ENCODE measurements at places on chromosomes 13 and 19. TPM values are rescaled to one million over a fixed set of nuclear protein-coding genes. Genes with fewer than 3 reads are reported as not detected.

The ATXN8OS gene
- total RNA-seq = not detected

GRCh38 chr19:42529248-42529764 is 1.0 kb upstream of the CEACAM1 start:
- H3K36me3 ChIP-seq = peaks cover 3% of the 10 kb centered on the region
- no peaks in the 10 kb centered on the region for H3K4me1 ChIP-seq
- peaks cover 10% of the 10 kb centered on the region for H3K27me3 ChIP-seq
- H3K4me3 ChIP-seq = no peak overlapping the region
- no peak for DNase-seq
- no peak overlapping the region for H3K27ac ChIP-seq

The CLEC4M gene
- total RNA-seq = not detected

GRCh38 chr13:107462501-107462900 is 752.8 kb downstream of the LIG4 start:
- no peaks in the 10 kb centered on the region for H3K27me3 ChIP-seq
- H3K4me1 ChIP-seq = peaks cover 58% of the 10 kb centered on the region
- H3K36me3 ChIP-seq = no peaks in the 10 kb centered on the region
- no peak for DNase-seq
- H3K4me3 ChIP-seq = no peak overlapping the region

The ZNF723 gene
- not detected for total RNA-seq

DNA sequence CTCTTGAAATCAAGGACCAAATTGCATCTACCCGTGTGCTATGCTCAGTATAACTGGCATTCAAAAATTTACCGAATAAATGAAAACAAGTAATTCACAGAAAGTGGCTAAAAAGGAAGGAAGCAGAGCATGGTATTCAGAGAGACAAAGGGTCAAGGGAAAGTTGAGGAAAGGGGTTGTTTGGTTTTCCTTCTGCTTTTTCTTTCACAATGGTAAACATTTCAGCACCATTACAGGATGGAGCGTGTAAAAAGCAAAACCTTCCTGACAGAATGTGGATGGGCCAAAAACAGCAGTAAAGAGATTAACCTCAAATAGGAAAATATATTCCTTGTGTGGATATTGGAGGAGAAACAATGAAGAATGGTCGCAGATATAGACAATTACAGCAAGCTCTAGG is 14.8 kb downstream of the DIAPH3 start:
- peak overlapping the region; percentile 19 for H3K27ac ChIP-seq
- H3K4me3 ChIP-seq = no peak overlapping the region
- H3K27me3 ChIP-seq = no peaks in the 10 kb centered on the region
- DNase-seq = no peak

- H3K4me3 ChIP-seq = no peak overlapping the region
- DNase-seq = no peak
- H3K4me1 ChIP-seq = peaks cover 37% of the 10 kb centered on the region
These were observed 2.3 kb upstream of the DOCK6 start for GRCh38 chr19:11264452-11265176.

The CYP2A7 gene
- not detected for total RNA-seq

DNA sequence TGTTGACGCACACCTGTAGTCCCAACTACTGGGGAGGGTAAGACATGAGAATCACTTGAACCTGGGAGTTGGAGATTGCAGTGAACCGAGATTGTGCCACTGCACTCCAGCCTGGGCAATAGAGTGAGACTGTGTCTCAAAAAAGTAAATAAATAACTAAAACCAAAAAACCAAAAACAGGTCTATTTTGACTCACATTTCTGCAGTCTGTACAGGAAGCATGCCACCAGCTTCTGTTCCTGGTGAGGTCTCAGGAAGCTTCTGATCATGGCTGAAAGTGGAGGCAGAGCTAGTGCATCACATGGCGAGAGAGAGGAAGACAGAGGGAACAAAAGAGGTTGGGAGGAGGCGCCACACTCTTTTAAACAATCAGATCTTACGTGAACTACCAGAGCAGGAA is 142.5 kb downstream of the ITGBL1 start:
- H3K36me3 ChIP-seq = peaks cover 35% of the 10 kb centered on the region
- DNase-seq = no peak
- H3K4me1 ChIP-seq = peaks cover 12% of the 10 kb centered on the region
- H3K27ac ChIP-seq = no peak overlapping the region
- H3K4me3 ChIP-seq = no peak overlapping the region

DNA sequence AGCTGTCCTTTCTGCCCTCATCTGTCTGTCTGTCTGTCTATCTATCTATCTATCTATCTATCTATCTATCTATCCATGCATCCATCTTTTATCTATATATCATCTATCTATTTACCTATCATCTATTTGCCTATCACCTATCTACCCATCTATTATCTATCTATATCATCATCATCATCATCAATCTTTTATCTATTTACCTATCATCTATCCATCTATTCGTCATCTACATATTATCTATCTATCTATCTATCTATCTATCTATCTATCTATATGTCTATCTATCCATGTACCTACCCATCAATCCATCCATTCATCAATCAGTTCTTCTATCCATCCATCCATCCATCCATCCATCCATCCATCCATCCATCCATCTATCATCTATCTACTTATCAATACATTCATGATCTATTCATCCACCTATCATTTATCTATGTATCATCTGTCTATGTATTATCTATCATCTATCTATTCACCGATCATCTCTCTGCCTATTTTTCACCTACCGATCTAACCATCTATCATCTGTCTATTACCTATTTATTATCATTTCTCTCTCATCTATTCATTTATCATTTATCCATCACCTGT is 49.2 kb upstream of the ADGRE1 start:
- no peaks in the 10 kb centered on the region for H3K4me1 ChIP-seq
- DNase-seq = no peak
- H3K36me3 ChIP-seq = no peaks in the 10 kb centered on the region
- peaks cover 14% of the 10 kb centered on the region for H3K27me3 ChIP-seq
- no peak overlapping the region for H3K4me3 ChIP-seq

The CGB7 gene
- not detected for total RNA-seq

The SIAH3 gene
- 0.02 TPM for total RNA-seq

DNA sequence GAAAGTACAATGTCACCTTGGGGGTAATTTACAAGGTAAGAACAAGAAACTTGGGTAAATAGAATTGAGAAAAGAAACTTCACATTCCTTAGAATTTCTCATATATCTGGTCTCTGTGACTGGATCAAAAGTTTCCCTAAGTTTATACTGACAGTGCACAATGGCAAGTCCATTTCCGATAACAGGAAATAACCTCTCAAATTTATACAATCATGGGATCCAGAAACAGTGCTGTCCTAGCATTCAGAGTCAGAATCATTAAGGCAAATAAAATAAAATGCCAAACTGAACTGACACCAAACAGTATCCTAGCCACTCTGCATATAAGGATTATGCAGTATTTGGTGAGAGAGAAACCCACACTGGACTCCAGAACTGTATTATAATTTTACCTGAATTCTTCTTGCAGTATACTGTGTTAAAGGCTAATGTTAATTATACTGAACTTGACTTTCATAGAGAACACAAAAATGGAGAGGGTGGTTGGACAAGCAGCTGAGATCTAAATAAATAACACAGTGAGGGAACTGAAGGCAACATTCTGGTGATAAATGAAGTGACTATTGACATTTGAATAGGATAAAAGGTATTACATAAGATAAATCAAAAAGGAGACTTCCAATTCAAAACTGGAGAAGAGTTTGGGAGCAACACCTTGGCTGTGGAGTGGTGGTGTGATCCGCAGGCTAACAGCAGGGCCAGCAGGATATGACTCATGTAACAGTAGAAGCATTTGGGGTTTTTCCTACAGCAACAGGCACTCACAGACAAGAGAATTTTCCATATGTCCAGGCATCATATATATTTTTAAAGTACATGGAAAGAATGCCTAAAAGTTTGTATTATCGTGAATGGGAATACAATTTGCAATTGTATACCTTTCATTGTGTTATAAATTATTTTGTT is 932.5 kb upstream of the MIR17HG start:
- H3K27me3 ChIP-seq = no peaks in the 10 kb centered on the region
- H3K36me3 ChIP-seq = no peaks in the 10 kb centered on the region
- no peak for DNase-seq
- no peak overlapping the region for H3K4me3 ChIP-seq
- H3K4me1 ChIP-seq = peaks cover 29% of the 10 kb centered on the region

The TMEM38A gene
- 3.7 TPM for total RNA-seq

DNA sequence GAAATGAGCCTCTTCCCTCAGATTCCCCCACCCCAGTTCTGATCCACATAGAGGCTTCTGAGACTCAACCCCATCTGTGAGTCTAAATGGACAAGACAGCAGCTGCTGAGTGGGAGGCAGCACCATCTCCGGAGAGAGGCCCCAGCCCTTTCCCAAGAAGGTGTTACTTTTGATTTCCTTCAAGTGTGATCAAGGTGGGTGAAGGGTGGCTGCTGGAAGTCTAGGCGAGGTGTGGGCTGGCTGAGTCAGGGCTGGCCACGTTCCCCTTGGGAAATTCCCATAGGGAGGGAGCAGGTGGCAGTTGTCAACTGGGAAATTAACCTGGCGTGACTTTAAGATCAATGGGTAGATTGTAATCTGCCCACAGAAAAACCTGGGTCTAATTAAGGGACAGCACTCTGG is 148.0 kb downstream of the FOXO1 start:
- peaks cover 5% of the 10 kb centered on the region for H3K4me1 ChIP-seq
- no peak overlapping the region for H3K27ac ChIP-seq
- no peak for DNase-seq

DNA sequence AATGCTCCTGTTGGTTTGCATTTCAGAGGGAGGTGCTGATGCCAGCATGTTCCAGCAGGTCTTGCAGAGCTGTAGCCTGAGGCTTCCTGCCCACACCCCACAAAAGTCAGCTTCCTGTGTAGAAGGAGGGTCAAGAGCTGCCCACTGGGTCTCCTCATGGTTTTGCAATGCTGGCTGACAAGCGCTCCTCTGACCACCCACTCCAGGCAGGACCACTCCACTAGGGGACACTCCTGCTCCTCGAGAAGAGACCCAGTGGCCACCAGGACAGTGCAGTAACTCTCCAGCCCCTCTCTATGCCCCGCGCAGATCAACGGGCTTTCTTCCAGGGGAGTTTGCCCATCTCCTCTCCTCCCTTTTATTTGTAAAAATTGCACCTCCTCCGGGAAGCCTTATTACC is 72.9 kb upstream of the UQCRFS1 start:
- H3K36me3 ChIP-seq = peaks cover 1% of the 10 kb centered on the region
- DNase-seq = no peak
- H3K27ac ChIP-seq = no peak overlapping the region
- H3K4me1 ChIP-seq = no peaks in the 10 kb centered on the region
- peaks cover 1% of the 10 kb centered on the region for H3K27me3 ChIP-seq
- H3K4me3 ChIP-seq = no peak overlapping the region

The SMAD9 gene
- 8.9 TPM for total RNA-seq

- H3K27me3 ChIP-seq = no peaks in the 10 kb centered on the region
- no peak overlapping the region for H3K4me3 ChIP-seq
- H3K4me1 ChIP-seq = peaks cover 23% of the 10 kb centered on the region
- DNase-seq = no peak
- no peak overlapping the region for H3K27ac ChIP-seq
These were observed 131.9 kb upstream of the IRS2 start for GRCh38 chr13:109918179-109918711.

- DNase-seq = no peak
- no peak overlapping the region for H3K4me3 ChIP-seq
- peaks cover 20% of the 10 kb centered on the region for H3K27me3 ChIP-seq
- no peaks in the 10 kb centered on the region for H3K4me1 ChIP-seq
These were observed 106.4 kb downstream of the ATP8A2 start for GRCh38 chr13:25478186-25478585.

The WDR88 gene
- not detected for total RNA-seq

The ZNF548 gene
- 15.1 TPM for total RNA-seq

GRCh38 chr19:15437355-15438123 is 12.2 kb downstream of the WIZ start:
- H3K27me3 ChIP-seq = no peaks in the 10 kb centered on the region
- no peak overlapping the region for H3K4me3 ChIP-seq
- peaks cover 9% of the 10 kb centered on the region for H3K4me1 ChIP-seq
- H3K36me3 ChIP-seq = peaks cover 2% of the 10 kb centered on the region
- peak overlapping the region; percentile 81 for H3K27ac ChIP-seq

GRCh38 chr13:75871059-75871458 is 234.9 kb downstream of the LMO7 start:
- H3K4me1 ChIP-seq = peaks cover 7% of the 10 kb centered on the region
- H3K27ac ChIP-seq = no peak overlapping the region
- no peaks in the 10 kb centered on the region for H3K36me3 ChIP-seq
- H3K27me3 ChIP-seq = no peaks in the 10 kb centered on the region

The PRTN3 gene
- not detected for total RNA-seq

DNA sequence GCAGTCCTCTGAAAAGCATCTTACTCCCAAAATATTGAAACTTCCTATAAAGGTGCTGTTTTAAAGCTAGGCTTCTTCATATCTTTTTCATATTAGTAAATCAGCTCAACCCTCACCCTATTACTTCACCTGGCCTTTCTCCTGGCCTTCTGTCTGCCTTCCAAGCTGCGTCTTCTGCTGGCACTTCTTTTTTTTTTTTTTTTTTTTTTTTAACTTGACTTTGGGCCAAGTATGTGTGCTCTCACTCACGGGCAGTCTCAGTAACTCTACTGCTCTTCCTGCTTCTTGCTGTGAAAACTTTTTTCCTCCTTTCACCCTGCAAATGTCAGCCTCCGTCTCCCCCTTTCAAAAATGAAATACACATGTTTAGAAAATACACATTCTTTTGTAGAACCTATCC is 41.2 kb upstream of the KCTD4 start:
- H3K27me3 ChIP-seq = no peaks in the 10 kb centered on the region
- H3K27ac ChIP-seq = peak overlapping the region; percentile 82
- H3K36me3 ChIP-seq = no peaks in the 10 kb centered on the region
- H3K4me1 ChIP-seq = peaks cover 44% of the 10 kb centered on the region
- no peak for DNase-seq

DNA sequence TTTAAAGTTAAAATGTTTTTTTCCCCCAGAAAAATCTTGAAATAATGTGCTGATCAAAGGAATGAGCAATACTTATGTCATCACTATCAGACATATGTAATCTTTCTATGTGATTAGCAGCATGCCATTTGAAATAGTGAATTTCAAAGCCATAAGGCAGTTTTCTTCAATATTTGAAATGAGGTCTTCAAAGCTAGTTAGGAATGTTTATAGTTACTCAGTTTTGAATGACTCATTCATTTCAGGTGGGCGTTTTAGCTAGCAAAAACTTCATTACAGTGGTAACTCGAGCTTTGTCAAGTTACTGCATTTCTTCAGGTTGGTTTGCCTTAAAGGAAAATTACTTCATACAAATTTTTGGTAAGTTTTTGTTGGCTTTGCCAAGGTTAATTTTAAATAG is 102.1 kb downstream of the ATP8A2 start:
- H3K36me3 ChIP-seq = no peaks in the 10 kb centered on the region
- no peak overlapping the region for H3K4me3 ChIP-seq
- H3K27me3 ChIP-seq = peaks cover 34% of the 10 kb centered on the region
- H3K27ac ChIP-seq = no peak overlapping the region
- no peak for DNase-seq
- H3K4me1 ChIP-seq = peaks cover 6% of the 10 kb centered on the region

- H3K27me3 ChIP-seq = no peaks in the 10 kb centered on the region
- H3K4me3 ChIP-seq = no peak overlapping the region
- H3K4me1 ChIP-seq = peaks cover 36% of the 10 kb centered on the region
- H3K36me3 ChIP-seq = peaks cover 15% of the 10 kb centered on the region
- no peak overlapping the region for H3K27ac ChIP-seq
These were observed 4.0 kb downstream of the PNKP start for GRCh38 chr19:49863254-49863934.

The CAPS gene
- 7.2 TPM for total RNA-seq
